Stimulated activated CD4-positive, alpha-beta T cell treated with anti-CD3 and anti-CD28 coated beads, Interleukin-15, amount 100 ng/mL, for 1 hour (primary cell): ENCODE measurements at places on chromosomes 1 and 21.

GRCh38 chr1:10687782-10688408, 108.6 kb downstream of the CASZ1 start:
- DNase-seq: no peak

DNA sequence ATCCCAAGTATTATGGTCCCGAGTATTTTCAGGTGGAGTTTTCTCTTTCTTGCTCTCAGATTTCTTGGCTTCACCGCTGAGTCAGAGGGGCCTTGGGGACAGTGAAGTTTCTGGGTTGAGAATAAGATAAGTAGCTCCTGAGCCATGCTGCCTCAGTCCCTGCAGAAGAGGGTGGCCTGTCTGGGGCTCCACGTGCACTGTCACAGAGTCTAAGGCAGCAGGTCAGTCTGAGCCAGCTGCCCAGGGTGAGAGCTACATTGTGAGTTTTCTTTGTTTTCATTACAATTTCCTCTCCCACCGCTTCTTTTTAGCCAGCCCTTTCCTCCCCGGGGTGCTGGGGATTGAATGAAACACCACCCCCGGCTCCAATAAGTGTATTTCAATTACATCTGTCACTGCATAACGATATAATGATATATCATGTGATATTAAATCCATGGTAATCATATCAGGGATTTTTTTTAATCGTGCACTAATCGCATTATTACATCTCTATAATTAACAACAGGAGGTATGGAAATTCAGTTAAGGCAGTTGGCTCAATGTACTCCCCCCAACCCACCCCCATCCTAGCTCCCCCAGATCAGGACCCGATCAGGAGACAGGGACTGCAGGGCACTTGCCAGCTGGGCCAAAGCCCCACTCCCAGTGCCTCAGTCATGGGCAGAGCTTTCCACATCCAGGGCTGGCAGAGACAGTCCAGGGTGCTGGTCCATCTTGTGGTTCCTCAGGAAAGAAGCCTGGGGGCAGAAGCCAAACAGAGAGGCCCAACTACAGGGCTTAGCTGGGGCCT, 43.7 kb downstream of the DMAP1 start:
- no peak for DNase-seq

- no peak for DNase-seq
Measured at GRCh38 chr1:156232201-156232894, 9.6 kb upstream of the BGLAP start.

DNA sequence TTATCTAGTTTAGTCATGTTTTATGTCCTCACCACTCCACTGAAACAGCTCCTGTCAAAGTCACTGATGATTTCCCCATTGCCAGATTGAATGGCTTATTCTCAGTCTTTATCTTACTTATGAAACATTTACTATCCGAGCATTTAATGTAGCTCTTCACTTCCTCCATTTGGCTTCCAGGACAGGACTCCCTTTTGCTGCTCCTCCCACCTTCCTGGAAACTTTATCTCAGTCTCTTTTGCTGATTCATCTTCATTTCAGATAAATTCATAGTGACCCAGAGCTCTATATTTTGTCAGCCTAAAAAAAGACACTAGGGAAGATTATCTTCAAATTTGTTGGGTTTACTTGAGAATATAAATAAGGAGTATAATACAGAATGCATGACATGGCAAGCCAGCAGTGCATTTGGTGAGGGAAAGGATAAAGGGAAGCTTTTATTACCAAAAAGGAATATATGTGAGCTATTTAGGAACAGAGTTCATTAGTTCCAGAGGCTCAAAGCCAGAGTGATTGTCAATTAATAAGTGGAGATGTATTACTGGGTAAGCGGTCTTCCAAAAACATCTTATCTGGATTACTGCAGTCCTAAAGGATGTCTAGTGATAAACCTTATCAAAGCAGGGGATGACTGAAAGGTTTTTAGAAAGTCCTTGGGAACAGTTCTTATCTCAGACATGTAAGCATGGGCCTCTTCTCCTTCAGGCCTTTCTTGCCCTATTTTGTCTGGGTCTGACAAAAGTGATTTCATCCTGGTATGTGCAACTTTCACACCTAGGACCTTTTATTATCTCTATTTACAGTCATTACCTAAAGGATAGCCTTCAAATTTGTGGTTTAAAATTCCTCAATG, 25.6 kb downstream of the IL23R start:
- no peak for DNase-seq

DNA sequence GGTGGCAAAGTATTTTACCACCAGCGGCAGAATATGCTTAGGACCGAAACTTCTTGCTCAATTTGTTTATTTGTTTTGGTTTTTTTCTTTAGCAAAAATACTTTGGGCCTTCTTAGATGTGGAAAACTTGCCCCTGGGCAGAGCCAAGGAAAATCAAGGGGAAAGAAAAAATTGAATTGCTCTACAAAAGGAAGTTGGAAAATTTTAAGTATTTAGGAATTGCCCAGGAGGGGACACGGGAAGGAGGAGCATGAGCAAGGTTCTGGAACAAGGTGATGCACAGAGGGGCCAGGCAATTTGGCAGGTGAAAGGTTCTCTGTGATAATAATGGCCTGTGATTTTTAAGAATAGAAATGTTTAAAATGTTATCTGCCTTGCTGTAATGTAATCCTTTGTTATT, 28.6 kb downstream of the SGIP1 start:
- no peak for DNase-seq

GRCh38 chr1:177174921-177175634, 4.3 kb downstream of the BRINP2 start:
- DNase-seq: no peak

DNA sequence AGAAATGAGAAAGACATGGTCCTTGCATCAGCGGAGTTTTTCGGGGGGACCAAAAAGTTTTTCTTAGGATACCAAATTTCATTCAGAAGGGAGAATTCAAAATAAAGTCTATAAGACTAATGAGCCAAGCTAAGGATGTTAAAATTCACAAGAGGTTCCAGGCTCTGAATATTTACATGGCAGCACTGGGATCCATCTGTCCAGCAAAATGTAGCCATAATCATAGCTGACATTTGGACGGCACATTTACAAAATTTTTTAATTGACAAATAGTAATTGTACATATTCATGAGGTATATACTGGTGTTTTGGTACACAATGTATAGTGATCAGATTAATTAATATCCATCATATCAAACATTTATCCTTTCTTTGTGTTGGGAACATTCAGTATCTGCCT, 107.9 kb downstream of the ZNF648 start:
- no peak for DNase-seq

- DNase-seq: no peak
Measured at GRCh38 chr1:220809704-220810103, 23.0 kb downstream of the MTARC1 start.

DNA sequence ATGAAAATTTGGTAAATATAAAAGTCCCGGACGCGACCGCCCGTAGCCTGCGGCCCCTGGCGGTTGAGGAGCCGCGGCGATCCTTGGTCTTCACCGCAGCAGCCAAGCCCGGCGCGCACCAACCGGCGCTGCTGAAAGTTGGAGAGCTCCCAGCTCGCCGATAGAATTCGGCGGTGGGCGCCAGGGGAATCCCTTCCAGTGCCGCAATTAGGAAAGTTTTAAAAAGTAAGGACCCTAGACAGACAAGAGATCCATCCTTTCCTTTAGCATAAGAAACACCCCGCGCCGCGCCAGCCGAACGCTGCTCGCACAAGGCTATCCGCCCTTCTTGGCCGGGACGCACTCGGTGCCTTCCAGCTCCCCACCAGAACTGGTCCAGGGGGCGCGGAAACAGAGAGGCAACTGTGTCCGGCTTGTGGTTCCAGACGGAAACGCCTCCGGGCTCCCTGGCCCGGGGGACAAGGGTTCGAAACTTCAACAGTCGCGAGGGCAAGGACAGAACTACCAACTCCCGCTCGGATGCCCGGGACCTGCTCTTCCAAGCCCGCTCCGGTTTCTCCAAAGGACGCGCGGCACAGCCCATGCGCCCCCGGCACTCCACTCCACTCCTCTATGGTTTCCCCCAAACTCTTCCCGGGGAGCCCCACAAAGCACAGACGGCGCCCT, 1.7 kb downstream of the FAM78B start:
- no peak for DNase-seq

- DNase-seq: no peak
Measured at GRCh38 chr1:19534281-19534680, 48.9 kb upstream of the CAPZB start.

DNA sequence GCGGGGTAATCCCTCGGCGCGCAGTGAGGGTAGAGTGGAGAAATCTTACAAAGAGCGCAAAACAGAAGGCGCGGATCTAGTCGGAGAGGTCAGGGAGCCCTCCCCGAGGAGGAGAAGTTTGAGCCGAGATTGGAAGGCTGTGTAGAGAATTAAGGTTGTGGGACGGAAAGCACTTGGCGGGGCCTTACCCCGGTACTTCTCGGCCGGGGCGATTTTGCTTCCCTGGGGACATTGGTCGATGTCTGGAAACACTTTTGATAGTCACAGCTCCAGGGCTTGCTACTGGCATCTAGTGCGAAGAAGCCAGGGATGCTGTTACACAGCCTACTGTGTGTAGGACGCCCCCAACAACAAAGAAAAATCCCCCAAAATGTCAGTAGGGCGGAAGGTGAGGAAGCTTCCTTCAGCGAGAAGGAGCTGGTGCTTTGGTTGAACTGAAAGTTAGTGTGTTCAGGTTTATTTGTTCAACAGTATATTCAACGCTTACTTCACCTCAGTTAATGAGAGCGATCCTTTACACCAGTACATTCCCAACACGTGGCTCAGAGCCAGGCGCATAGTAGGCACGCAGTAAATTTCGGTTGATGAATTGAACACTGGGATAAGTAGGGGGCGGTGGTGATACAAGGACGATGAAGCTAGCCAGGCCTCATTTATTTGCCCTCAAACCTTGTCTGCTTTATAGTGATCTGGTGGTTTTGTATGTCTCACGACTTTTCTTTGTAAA, 807 bp downstream of the CEP85 start:
- DNase-seq: no peak

GRCh38 chr21:43925096-43925481, 60.1 kb downstream of the AGPAT3 start:
- no peak for DNase-seq

DNA sequence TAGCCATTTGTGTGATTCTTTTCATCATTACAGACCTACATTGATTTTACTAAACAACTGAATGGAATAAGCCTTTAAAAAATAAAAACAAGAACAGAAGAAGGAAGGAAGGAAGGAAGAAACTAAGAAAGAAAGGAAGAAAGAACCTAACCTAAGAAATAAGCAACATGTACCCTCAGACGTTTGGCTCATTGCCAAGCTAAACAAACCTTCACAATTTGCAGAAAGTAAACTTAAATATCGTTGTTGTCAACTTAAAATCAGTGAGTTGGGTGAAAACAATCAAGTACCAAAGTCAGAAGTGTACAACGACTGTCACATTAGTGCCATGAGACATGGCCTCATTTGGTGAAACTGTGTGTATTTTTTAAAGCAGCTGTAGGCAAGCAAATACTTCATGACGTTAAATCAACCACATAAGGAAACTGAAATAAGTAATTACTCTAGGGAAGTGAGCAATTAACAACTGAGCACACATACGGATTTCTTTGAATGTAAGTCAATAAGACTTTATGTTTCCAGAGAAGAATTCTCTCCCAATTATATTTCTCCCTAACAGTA, 313.1 kb upstream of the TMPRSS15 start:
- no peak for DNase-seq

DNA sequence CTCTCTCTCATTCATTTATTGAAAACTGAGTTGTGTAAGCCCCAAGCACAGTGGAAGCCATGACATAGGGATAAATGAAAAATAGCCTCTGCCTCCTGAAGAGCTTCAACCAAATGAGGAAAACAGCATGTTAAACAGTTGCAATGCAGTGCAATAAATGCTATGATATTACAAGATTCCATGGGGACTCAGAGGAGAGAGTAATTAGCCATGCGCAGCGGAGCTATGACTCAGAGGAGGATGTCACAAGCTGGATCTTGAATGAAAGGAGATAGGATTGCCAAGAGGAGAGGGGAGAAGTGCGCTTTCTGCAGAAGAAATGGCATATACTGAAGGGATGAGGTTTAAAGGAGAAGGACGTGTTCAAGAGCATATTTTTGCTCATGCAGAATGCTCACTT, 231.3 kb upstream of the PLXNA2 start:
- DNase-seq: no peak

- DNase-seq: no peak
Measured at GRCh38 chr1:101474039-101474665, 237.3 kb downstream of the S1PR1 start.

DNA sequence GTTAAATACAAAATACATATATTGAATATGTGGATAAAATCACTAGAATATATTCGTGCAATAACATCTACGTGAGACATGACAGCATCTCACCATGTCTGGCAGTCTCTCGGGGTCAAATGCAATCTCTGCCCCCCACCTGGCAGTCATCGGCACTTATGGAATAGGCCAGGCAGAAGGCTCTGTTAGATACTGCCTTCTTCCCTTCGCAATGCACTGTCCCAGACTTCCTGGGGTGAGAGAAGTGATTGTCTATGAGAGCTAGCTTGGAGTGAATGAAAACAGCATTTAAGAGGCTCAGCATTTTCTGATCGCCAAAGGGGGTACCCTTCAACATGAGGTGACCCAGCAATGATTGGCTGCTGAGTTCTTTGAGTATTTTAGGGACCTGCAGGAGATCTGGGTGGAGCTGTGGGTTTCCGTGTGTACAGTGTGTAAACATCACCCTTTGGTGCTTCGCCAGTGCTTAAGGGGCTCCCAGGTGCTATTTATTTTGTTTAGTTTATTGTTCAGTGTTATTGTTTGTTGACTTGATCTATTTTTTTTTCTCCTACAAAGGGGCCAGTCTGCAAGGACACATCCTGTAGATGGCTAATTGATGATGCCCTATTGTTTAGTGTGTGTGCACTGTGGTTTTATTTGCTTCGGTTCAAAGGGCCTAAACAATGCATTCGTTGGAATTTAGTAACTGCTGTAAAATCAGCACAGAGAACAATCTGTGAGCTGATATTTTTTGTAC, 10.2 kb downstream of the ERG start:
- DNase-seq: no peak

GRCh38 chr1:167268347-167268787, 47.7 kb downstream of the POU2F1 start:
- no peak for DNase-seq

DNA sequence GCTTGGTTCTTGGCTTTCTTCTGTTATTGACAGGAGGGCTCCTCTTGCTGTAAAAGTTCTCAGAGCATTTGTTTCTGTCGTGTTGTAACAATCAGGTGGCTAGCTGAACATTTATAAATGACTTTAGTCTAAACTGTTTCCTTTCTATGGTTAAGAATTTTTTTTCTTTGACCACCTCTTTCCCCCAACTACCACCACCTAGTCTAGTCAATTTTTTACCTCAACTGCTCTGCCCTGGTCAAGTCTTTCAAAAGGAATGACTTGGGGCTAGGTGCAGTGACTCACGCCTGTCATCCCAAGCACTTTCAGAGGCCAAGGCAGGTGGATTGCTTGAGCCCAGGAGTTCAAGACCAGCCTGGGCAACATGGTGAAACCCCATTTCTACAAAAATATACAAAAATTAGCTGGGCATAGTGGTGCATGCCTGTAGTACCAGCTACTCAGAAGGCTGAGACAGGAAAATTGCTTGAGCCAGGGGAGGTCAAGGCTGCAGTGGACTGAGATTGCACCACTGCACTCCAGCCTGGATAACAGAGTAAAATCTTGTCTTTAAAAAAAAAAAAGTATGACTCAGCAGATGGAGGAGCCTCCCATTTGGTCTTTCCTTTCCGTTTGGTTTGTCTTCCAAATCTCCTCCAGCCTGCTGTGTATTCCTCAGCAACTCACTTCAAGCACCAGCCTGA, 40.7 kb downstream of the MAP3K21 start:
- DNase-seq: no peak
